Uterine smooth muscle cell (primary cell): ENCODE measurements at places on chromosomes 13 and 19. TPM values are rescaled to one million over a fixed set of nuclear protein-coding genes. Genes with fewer than 3 reads are reported as not detected.

The TMEM238 gene
- 0.33 and 0.75 TPM in 2 replicates for total RNA-seq

The EDNRB gene
- total RNA-seq = 2.9 and 9.7 TPM in 2 replicates

The FAM216B gene
- not detected in 2 replicates for total RNA-seq

The GRIK5 gene
- 0.44 and 0.87 TPM in 2 replicates for total RNA-seq

The CYP4F2 gene
- not detected in 2 replicates for total RNA-seq

The ZNF112 gene
- total RNA-seq = 7.6 and 7.9 TPM in 2 replicates

The SOHLH2 gene
- 1.5 and 2.1 TPM in 2 replicates for total RNA-seq

The ZNF541 gene
- total RNA-seq = 0.12 and 0.44 TPM in 2 replicates

The OR7D2 gene
- under 0.01 and 0.12 TPM in 2 replicates for total RNA-seq

The ZNF665 gene
- total RNA-seq = 4.4 and 4.6 TPM in 2 replicates
